ENCODE measurements at places on chromosomes 4 and X. TPM values are rescaled to one million over a fixed set of nuclear protein-coding genes. Genes with fewer than 3 reads are reported as not detected.

The SPANXA2 gene
- not detected for total RNA-seq

The EFHC2 gene
- total RNA-seq: not detected

The SHROOM2 gene
- total RNA-seq: 5.1 TPM

The ELMOD2 gene
- total RNA-seq: 16.3 TPM

The PCDH7 gene
- total RNA-seq: 0.05 TPM

The MSX1 gene
- 21.0 TPM for total RNA-seq

The GABRE gene
- 1.7 TPM for total RNA-seq

The ZNF827 gene
- 25.5 TPM for total RNA-seq

The UGT2A1 gene
- not detected for total RNA-seq

The KCTD8 gene
- total RNA-seq: 3.3 TPM

The STEEP1 gene
- total RNA-seq: 30.6 TPM

The PNMA3 gene
- not detected for total RNA-seq

The H2BW2 gene
- not detected for total RNA-seq

The UGT2B17 gene
- not detected for total RNA-seq

The GPRASP1 gene
- 0.13 TPM for total RNA-seq

The FREM3 gene
- total RNA-seq: 0.20 TPM

The HELT gene
- not detected for total RNA-seq

The ERCC6L gene
- 7.9 TPM for total RNA-seq

The XAGE2 gene
- total RNA-seq: not detected

The ATP2B3 gene
- total RNA-seq: not detected

The ANOS1 gene
- total RNA-seq: 0.98 TPM

The CLIC2 gene
- total RNA-seq: 9.5 TPM

The RBM46 gene
- not detected for total RNA-seq

The MAGEE1 gene
- 0.25 TPM for total RNA-seq

The JAKMIP1 gene
- total RNA-seq: not detected

The GATA1 gene
- not detected for total RNA-seq

The PPP2R2C gene
- total RNA-seq: not detected

The HSFX2 gene
- not detected for total RNA-seq

The MAGEA1 gene
- not detected for total RNA-seq

The PAGE1 gene
- not detected for total RNA-seq

The TLR1 gene
- 1.3 TPM for total RNA-seq

The IL15 gene
- total RNA-seq: 2.6 TPM

The CCDC149 gene
- 3.9 TPM for total RNA-seq

The PITX2 gene
- total RNA-seq: 0.07 TPM

The CSAG2 gene
- not detected for total RNA-seq

The SUPT20HL2 gene
- not detected for total RNA-seq

The SLC10A7 gene
- 7.3 TPM for total RNA-seq

The PAGE5 gene
- not detected for total RNA-seq

The NCAPG gene
- 45.1 TPM for total RNA-seq

The FGD1 gene
- total RNA-seq: 5.6 TPM

The CT55 gene
- total RNA-seq: not detected

The IGFBP7 gene
- 1,116 TPM for total RNA-seq

The ACSL1 gene
- total RNA-seq: 12.5 TPM

The RNF128 gene
- not detected for total RNA-seq

The TMEM35A gene
- 1.8 TPM for total RNA-seq

The SRP72 gene
- 57.8 TPM for total RNA-seq

The MED12 gene
- total RNA-seq: 18.5 TPM

The HSFX4 gene
- total RNA-seq: not detected

The BRS3 gene
- total RNA-seq: not detected

Measured in mammary microvascular endothelial cell (primary cell).